ENCODE measurements at places on chromosomes 12 and 14.

- DNase-seq, result no peak
These were observed 76.2 kb upstream of the FRMD6 start for GRCh38 chr14:51575349-51576116.

DNA sequence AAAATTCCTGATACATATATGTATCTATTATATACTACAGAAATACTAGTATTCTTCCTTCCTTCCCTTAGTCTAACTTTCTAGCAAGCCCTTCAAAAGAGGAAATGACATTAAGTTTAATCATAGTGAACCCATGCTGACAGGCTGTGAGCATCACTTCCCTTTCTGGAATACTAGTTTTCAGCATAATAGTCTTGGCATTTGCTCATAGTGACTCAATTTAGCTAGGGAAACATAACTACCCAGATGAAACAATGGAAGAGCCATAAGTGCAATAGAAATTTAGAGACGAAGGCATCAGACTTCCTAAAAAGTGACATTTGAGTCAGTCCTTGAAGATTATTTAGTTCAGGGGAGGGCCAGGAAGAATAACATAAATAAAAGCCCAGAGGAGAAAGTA, 184.5 kb upstream of the CRY1 start:
- no peak for DNase-seq

DNA sequence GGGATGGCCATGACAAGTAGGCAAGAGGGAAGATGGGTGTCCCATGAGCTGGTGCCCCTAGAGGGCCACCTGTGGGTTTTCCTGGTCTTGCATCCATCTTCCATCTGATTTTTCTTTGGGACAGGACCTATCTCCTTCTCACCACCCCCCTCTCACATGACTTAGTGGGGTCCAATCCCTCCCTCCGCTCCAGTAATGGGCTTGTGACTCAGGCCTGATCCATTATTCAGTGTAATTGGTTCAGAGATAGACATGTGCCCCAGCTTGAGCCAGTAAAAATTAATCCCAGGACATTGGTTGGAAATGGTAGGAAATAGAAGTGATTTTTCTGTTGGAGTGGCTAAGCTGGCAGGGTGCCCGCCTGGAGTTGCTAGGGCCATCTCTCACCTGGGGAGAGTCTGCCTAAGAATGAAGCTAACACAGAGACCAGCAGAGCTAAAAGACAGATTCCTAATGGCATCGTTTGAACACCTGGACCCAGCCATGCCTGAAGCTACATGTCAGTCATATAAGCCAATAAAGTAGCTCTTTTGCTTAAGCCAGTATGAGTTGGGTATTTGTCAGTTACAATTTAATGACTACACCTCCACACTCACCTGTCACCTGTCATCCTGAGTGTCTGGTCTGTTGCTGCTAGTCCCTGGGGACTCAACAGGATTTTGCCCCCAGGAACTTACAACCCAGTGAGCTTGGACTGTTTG, 14.7 kb downstream of the RASAL1 start:
- DNase-seq, result no peak

GRCh38 chr14:57482120-57482519, 11.5 kb downstream of the CCDC198 start:
- DNase-seq, result no peak

DNA sequence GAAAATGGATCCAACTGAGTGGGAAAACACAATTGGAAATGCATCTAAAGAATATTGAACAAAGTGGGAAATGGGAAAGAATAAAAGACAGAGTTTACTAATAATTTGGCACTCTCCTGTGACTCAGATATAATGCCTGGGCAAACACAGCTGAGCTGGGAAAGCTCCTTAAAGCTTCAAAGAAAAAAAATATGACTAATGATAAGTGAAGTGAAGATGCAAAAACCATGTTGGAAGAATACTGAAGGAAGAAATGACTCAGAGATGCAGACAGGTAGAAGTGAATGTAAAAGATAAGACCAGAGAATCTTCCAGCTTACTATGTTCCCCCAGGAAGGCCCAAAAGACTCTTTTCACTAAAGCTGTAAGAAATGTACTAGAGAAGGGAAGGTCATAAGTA, 62.4 kb upstream of the FOXG1 start:
- no peak for DNase-seq

DNA sequence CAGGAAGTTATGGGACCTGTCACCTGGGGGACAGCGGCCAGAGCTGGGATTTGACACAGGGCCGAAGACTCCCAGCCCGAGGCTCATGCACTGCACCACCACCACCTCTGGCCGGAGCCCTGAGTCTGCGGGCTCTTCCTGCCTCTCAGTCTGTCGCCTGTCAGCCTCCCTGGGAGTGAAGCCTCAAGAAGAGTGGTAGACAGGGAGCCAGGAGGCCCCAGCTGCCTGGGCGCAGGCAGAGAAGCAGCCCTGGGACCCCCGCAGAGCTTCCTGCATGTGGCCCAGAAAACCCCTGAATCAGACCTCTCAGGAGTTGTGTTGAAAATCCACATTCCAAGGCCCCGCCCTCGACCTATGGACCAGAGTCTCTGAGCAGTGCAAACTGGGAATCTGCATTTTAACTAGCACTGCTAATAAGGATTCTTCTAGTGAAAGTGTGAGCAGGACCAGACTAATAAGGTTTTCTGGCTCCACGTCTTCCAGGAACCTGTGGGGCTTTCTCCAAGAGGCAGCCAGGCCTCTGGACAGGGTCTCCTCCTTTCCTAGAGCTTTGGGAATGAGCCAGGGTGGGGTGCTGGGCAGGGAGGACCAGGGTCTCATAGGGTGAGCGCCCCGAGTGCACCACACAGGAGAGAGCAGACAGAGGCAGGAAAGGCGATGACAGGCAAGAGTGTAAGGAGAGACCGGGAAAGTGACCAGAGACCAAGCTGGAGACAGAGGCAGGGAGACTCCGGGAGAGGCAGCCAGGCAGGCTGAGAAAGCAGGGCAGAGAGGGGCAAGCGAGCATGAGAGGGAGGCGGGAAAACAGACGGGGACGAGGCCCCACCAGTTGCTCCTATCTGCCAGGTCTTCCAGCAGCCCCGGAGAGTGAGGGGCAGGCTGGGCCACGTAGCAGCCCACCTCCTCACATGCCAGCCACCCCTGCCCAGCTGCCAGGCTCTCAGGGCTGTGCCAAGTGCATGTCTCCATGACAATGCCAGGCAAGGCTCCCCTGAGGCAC, 112.4 kb downstream of the BCL11B start:
- DNase-seq, result no peak

DNA sequence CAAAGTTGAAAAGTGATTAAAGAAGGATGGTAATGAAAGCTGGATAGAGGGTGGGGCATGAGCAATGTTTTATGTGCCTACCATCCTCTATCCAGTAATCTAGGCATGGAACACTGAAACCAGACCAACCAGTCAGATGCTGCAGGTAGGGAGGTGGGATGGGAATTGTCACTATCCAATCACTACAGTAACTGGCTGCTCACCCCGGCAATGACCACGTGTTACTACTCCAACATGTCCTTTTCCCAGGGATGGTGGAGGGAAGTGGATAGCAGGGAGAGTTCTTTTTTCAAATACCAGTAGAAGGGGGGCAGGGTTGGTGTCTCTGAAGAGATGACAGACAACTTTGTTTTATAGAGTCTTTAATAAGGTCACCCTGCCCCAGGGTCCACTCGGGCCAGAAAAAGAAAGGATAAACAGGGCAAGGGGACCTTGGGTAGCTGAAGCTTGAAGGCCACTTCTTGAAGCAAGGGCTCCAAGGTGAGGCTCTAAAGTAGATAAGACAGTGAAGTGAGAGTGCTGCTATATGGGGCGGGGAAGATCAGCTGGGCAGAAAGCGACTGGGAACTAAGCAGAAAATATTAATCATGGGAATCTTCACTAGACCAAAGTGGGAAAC, 14.7 kb upstream of the CDH24 start:
- DNase-seq, result no peak

DNA sequence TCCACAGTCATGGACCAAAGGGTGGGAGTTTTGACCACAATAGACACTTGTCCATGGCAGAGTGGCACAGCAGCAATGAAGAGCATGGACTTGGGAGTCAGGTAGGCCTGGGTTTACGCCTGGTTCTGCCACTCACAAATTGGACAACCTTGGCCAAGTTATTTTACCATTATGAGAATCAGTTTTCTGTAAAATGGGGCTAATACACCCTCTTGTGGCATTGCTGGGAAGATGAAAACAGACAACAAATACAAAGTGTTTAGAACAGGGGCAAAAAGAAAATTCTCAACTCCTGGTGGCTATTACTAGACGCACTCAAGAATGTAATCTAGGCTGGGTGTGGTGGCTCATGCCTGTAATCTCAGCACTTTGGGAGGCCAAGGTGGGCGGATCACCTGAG, 2.6 kb downstream of the C12orf43 start:
- no peak for DNase-seq

DNA sequence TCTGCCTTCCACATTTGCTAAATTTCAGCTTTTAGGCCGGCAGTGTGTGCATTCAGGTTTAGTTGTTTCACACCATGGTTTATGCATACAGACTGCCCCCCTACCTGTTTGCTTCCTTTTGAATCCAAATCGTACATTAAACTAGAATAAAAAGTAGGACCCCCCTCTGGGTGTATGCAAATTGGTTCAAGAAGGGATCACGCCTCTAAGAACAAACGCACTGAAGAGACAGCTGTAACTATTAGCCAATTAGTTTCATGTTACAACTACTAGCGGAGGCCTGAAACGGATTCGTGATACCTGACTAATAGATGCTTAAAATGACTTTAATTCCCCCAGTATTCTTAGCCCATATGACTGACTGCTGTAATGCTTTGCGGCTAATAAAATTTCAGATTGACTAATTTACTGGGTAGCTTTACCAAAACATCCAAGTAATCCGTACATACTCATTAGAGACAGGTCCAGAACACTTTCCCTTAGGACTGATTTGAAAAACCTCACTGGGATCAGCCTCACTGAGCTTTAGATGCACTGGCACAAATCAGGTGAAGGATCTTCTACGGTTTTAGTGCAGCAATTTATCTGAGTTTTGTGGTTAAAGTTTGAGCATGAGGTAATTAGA, 411.8 kb downstream of the NPAS3 start:
- no peak for DNase-seq

DNA sequence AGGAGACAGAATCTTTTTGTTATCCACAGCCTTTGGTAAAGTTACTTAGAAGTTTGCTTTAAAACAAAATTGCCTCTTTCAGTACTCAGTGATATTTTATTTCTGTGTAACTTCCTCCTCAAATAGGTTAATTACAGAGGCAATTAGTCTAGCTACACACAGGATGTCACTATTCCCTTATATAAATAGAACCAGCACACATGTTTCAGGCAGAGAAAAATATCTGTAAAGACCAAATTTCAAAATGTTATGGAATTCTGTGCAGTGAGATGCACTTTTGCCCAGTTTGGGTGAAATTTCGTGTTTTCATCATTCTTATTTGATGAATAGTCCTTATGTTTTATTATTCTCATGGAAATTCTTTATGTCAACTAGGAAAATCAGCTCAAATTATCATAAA, 410.6 kb upstream of the SOX5 start:
- DNase-seq, result no peak

GRCh38 chr12:15897433-15897832, 13.7 kb upstream of the DERA start:
- DNase-seq, result no peak

DNA sequence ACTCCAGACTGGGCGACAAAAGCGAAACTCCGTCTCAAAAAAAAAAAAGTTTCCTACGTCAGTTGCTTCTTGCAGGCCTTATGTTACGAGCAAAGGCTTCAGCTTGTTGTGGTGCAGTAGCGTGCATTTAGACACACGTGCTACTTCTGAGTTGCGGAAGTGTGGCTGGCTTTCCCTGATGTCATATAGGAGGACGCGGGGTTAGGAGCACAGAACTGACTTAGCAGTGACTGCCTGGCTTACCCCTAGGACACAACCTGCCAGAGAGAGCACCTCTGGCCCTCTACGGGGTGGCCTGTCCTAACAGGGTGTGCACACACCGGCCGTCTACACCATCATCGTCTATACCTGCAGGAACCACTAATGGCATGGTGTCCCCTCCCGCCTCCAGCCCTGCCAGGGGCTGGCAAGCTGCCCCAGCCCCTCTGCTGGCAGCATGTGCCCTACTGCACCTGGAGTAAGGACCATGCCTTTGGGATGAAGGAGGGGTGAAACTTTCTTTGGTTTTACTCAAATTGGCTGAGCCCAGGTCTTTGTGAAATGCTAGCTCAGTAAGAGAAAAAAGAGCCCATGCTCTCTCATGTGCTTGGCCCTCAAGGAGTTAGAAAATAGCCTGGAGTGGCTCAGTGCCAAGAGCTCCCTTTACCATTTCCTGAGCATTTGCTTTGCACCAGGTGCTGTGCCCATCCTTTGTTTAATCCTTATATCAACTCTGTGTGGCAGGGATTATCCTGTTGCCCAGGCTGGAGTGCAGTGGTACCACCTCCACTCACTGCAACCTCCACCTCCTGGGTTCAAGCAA, 1.7 kb upstream of the GPR68 start:
- DNase-seq, result no peak

DNA sequence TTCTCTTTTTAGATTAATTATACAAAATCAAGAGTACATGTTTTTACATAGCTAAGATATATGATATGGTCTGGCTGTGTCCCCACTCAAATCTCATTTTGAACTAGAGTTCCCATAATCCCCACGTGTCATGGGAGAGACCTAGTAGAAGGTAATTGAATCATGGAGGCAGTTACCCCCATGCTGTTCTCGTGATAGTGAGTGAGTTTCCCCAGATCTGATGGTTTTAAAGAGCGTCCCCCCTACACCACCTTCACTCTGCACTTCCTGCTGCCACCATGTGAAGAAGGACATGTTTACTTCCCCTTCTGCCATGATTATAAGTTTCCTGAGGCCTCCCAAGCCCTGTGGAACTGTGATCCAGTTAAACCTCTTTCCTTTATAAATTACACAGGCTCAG, 21.4 kb upstream of the DRAM1 start:
- no peak for DNase-seq

DNA sequence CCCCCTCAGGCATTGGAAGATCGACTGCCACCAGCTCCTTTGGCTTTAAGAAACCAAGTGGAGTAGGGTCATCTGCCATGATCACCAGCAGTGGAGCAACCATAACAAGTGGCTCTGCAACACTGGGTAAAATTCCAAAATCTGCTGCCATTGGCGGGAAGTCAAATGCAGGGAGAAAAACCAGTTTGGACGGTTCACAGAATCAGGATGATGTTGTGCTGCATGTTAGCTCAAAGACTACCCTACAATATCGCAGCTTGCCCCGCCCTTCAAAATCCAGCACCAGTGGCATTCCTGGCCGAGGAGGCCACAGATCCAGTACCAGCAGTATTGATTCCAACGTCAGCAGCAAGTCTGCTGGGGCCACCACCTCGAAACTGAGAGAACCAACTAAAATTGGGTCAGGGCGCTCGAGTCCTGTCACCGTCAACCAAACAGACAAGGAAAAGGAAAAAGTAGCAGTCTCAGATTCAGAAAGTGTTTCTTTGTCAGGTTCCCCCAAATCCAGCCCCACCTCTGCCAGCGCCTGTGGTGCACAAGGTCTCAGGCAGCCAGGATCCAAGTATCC, 288.7 kb downstream of the NAV3 start:
- DNase-seq, result no peak

GRCh38 chr12:48615681-48616080, 45.8 kb upstream of the LALBA start:
- DNase-seq, result no peak

DNA sequence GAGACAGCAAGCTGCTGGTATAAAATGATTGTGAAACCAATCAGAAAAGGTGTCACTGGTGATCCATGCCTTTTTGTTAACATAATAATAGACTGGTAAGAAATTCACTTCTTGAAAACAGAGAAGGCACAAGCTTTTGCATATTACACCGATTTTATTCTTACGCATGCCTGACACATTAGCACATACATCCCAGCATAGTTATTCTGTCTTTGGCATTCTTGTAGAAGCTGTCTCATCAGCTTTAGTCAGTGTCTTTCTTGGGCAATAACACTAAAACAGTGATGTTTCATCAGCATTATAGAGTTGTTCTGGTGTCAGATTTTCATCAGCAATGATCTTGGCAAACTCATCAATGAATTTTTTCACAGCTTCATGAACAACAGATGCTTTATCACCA, 283.4 kb upstream of the TMTC1 start:
- DNase-seq, result no peak

All from umbilical cord (tissue), 2 donors.